GM10248 (cell line): ENCODE measurements at places on chromosomes 12 and 14.

- no peak for DNase-seq
These were observed 20.9 kb upstream of the RCOR1 start for GRCh38 chr14:102571478-102572042.

DNA sequence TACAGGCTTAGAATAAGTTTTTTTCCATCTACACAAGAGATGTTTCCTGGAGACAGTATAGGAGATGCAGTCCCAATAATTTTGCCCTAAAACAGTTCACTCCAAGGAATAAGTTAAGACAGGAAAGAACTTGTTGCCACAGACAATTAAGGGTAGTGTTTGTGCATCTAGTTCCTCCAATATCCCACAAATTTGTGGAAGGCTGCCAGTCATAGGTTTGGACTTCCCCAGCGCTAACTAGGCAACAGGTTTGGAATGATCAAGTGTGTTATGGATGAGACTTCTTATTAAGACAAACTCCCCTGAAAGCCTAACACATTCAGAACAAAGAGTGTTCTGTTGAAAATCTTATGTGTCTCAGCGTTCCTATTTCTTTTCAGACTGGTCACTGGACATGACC, 611.0 kb downstream of the CCER1 start:
- no peak for DNase-seq

GRCh38 chr12:122022393-122023338, 982 bp downstream of the BCL7A start:
- DNase-seq, result no peak

GRCh38 chr14:100834082-100834793, 8.3 kb downstream of the MEG3 start:
- no peak for DNase-seq

GRCh38 chr12:116381744-116382685, 104.5 kb upstream of the MED13L start:
- DNase-seq, result no peak

DNA sequence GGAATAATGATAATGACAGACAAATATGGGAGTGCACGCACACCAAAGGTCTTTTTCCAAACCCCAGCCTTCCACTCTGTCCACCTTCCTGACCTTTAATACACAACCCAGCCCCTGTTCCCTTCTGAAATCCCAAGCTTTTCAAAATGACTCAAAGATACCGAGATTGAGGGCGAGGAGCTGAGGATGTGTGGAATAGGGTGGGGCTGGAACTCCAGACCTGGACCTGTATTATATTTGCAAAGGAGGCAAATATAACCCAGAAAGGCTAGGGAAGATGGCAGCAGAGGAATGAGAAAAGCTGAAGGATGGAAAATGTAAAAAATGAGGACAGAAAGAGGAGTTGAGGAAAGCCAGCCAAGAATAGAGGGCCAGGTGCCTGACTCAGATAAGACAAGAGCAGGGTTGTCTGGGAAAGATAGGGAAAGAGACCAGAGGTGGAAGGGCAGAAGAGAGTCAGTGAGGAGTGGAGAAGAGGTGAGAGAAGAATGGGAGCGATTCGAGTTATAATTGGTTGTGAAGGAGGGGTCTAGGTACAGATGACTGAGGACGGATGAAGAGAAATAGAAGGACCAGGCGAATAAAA, 1.0 kb upstream of the PTMS start:
- DNase-seq, result no peak

- DNase-seq, result no peak
These were observed 53.4 kb upstream of the MMP17 start for GRCh38 chr12:131774576-131775391.

- no peak for DNase-seq
These were observed 17.6 kb downstream of the CKB start for GRCh38 chr14:103504991-103505565.

- DNase-seq, result peak; percentile 41
These were observed 47.2 kb downstream of the PTPRB start for GRCh38 chr12:70590051-70590450.

DNA sequence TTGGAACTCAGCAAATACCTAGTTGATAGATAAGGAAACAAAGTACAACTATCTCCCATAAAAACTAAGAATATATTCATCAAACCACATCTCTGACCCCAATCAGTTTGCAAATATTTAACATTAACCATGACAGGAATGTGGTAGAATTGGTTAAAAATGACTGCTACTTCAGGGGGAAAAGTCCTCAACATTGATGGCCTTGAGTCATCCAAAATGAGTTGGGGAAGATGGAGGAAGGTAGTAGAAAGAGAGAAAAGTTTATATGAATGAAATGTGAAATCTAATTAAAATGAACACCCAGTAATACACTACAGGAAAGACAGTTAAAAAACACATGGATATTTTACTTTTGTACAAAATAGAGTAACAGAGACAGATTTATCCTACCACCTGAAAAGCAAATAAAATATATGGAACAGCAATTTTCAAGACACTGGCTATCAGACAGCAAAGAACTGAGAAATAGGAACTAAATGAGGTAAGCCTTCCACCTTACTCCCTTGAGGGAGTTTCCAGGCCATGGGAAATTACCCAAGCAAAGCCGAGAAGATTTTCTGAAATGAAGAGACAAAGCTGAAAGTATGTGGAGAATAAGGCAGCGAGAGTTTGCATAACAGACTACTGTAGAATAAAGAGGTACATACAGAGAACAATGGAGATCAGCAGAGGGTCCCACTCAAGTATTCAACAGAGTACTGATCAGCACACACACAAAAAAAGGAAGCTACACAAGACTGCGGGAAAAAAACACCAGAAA, 49.6 kb downstream of the TC2N start:
- DNase-seq, result no peak

DNA sequence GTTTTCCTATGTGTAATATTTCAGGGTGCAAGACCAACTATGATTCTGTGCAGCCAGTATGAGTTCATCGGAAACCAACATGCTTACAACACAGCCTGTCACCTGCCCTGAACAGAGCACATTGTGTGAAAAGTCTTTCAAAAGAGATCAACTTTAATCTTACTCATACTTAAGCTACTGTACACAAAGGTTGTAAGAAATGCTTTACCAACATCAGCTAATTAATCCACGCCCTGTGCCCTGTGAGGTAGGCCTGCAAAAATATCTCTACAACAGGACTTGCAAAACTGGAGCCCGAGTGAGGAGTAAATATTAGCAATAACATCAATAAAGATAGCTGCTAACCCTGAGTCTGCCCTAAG, 15.1 kb downstream of the APPL2 start:
- no peak for DNase-seq

DNA sequence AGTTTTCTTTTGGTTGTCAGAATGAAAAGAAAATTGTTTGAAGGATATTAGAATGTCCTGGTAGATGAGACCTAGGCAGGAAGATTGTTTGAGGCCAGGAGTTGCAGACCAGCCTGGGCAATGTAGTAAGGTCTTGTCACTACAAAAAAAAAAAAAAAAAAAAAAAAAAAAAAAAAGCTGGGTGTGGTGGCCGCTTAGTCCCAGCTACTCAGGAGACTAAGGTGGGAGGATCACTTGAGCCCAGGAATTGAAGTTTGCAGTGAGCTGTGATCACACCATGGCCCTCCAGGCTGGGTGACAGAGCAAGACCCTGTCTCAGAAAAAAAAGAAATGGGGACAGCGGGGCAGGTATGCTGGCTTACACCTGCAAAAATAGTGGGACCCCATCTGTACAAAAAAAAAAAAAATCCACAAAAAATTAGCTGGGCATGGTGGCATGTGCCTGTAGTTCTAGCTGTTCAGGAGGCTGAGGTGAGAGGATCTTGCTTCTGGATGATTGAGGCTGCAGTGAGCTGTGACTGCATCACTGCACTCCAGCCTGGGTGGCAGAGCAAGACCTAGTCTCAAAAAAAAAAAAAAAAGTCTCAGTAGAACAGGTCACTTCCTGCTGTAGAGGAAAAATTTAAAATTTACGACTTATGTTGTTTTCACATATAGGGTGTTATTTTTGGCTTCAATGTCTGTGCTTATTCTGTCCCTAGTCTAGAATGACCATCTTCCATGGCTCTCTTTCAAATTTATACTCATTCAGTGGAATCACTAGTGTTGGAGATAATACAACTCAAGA, 70.7 kb downstream of the PPHLN1 start:
- no peak for DNase-seq

- peak; percentile 49 for DNase-seq
These were observed 27.4 kb upstream of the GUCY2C start for GRCh38 chr12:14723763-14724162.

GRCh38 chr12:3342051-3342450, 149.0 kb upstream of the PRMT8 start:
- no peak for DNase-seq

GRCh38 chr14:55267820-55268219, 3.4 kb upstream of the FBXO34 start:
- DNase-seq, result no peak

GRCh38 chr12:118959985-118960560, 21.3 kb upstream of the SRRM4 start:
- DNase-seq, result no peak

- DNase-seq, result no peak
These were observed 11.4 kb upstream of the ATP2A2 start for GRCh38 chr12:110269622-110270124.

GRCh38 chr14:97177635-97178034, 380.5 kb downstream of the VRK1 start:
- DNase-seq, result no peak

GRCh38 chr12:65876898-65877721, 52.8 kb downstream of the HMGA2 start:
- DNase-seq, result no peak

DNA sequence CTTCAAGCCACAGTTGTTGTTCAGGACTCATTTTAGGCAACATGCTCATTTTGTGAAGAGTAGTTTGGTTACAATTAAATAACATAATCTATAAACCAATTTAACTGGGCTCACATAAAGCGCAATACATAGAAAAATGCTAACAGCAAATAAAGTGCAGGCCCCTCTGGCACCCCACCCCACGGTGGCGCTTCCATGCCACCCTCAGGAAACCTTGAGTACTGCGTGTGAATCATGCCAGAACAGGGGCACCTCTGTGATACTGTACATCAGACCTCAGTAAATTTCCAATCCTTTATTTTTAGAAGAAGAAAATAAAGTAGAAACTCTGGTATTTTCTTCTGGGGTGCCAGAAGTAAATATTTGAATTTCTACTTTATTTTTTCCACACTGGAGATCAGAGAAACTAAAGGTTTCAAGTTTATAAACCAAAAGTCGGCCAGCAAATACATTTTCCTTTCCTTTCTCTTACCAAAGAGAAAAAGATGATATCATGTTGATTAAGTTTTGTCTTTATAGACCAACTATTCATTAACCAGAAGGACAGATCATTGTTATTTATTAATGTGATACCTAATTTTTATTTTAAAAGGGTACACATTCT, 316.8 kb downstream of the PAWR start:
- DNase-seq, result peak; percentile 17

GRCh38 chr14:65413739-65414045, 1.2 kb downstream of the FUT8 start:
- DNase-seq, result no peak

- no peak for DNase-seq
These were observed 839 bp downstream of the SLC38A1 start for GRCh38 chr12:46267825-46268582.

DNA sequence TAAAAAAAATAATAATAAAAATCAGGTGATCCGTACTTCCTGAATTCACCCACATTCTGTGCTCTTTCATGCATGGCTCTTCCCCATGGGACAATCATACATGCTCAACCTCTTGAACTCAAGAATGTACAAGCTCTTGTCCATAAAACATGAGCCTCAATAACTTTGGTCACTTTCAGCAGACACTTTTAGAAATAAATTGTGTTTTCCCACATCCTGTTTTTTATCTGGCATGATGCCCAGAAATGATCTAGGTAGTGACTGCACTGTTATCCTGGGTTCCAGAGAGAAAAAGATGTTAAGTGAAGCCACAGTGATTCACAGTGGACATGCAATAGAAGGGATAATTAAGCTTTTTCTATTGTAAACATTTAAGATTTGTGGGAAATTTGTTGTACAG, 537.6 kb upstream of the TMEM132C start:
- DNase-seq, result no peak

GRCh38 chr14:102333390-102333789, 13.8 kb downstream of the ZNF839 start:
- no peak for DNase-seq

DNA sequence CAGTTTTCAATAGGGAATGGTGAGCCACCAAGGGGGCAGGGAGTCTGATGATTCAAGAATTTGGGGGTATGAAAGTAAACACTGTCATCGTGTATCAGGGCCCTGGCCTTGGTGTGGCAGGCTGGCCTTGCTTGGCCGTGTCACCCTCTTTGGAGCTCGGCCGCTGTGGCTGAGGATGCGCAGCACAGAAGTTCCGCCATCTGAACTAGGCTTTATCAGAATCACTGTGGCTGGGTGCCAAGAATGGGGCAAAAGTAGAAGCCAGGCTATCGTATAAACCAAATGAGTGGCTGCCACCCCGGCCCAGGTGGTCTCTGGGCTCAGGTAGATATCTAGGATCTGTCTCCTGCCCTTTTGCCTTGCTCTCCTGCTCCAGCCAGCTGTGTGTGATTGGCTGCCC, 137.4 kb downstream of the PAPOLA start:
- DNase-seq, result no peak

DNA sequence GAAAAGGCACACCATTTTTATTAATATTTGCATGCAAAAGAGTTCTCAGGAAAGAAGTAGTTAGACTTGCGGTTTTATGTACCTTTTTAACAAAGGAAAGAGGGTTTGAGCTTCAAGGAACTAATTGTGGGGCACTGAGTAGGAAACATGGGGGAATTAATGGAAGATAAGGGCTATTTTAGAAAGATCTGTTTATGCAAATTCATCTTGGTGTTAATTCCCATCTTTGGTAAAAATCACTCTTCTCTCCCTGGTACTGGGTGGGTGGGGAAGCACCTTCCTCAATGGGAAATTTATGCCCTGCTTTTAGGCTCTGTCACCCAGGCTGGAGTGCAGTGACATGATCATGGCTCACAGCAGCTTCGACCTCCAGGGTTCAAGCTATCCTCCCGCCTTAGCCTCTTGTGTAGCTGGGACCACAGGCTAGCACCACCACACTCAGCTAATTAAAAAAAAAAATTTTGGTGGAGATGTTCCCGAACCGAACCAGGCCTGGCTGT, 30.1 kb upstream of the RESF1 start:
- no peak for DNase-seq

DNA sequence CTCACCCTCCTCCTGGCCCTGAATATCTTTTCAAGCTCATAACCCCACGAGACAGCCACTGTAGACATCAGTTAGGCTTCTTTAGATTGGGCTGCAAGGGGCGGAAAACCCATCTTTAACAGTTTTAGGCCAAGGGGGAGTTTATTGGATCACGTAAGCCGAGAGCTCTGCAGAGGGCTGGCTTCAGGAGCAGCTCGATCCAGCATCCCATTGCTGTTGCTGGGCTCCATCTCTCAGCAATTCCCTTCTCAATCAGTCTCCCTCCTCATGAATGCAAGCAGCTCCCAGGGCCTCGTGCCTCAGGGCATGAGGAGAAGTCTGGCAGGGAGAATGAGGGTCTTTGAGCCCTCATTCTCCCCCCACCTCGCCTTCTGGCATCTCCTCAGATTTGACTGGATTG, 59.4 kb downstream of the ADGRD1 start:
- no peak for DNase-seq

- no peak for DNase-seq
These were observed 319.7 kb downstream of the ADGRD1 start for GRCh38 chr12:131273291-131273845.
